Hepatocyte (in vitro differentiated cells): ENCODE measurements at places on chromosomes 13 and 19.

DNA sequence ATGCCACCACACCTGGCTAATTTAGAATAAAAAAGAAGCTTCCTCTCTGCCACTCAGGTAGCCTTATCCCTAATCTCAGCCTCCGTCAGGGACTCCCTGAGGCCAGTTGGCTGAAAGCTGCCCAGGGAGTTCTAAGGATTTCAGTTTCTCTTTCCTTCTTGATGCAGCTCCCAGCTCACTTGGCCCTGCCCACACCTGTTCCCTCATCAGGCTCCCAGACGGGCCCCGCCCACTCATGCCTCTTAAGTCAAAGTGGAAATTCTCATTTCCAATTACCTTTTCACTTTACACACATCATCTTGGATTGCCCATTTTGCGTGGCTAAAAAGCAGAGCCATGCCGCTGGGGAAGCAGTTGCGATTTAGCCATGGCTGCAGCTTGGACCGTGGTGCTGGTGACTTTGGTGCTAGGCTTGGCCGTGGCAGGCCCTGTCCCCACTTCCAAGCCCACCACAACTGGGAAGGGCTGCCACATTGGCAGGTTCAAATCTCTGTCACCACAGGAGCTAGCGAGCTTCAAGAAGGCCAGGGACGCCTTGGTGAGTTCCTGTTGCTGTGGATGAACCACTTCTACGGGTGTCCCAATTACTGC, at the start of gene IFNL1:
Gene IFNL1 (plus strand): TSS at position 353 of the 591 bp plus-strand sequence. CDS start 15 bp downstream, at position 368.
- DNase-seq: peak; percentile 56
- no peaks in the 10 kb centered on the region for H3K36me3 ChIP-seq
- no peak within 1 kb of the TSS for H3K4me3 ChIP-seq
- H3K4me1 ChIP-seq: no peaks in the 10 kb centered on the region
- no peak within 1 kb of the TSS for H3K27ac ChIP-seq

DNA sequence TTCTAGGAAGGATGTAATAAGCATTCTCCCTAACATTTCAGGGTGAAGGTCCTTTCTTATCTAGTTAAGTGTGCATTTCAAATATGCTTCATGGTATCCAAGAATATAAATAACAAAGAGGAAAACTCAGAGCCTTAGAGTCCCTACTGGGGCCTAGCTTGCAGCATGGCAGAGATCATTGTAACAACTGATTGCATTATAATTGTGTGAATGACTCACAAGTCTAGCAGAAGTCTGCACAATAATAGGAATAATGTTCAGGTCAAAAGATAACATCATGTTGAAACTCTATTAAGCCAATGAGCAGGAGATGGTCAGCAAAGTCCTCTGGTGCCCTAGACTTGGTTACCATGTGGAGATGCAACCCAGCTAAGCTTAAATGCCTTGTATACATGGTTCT, 3.4 kb downstream of the POSTN start:
- no peak overlapping the region for H3K27ac ChIP-seq
- DNase-seq: no peak
- peaks cover 4% of the 10 kb centered on the region for H3K4me1 ChIP-seq
- H3K27me3 ChIP-seq: no peaks in the 10 kb centered on the region
- no peak overlapping the region for H3K4me3 ChIP-seq
- no peaks in the 10 kb centered on the region for H3K36me3 ChIP-seq

DNA sequence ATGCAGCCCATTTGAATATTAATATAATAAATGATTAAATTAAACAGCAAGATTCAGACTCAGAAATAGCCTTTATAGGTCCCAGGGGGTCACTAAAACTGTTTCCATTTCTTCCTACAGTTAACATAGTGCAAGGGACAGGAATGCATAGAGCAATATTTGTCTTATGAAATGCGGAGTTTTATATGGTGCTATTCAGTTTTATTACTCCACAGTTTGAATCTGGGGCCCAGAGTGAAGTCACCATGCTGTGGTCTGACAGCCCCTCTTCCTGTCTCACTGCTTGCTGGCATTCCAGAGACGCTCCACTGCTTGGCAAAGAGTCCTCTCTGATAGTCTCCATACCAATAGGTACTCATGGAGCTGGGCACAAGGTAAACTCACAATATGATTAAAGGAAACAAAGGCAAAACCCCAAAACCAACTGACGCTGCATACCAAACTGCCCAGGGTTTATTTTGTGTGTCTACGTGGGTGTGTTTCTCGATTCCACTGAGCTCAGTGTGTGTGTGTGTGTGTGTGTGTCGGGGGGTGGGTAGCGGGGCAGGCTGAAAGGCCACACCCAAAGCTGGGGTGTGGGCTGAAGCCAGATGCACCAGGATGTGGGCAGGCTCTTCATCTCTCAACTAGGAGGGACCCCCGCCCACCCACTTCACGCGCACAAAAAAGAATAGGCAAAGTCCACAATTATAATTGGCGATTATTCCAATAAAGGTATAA, 277.9 kb downstream of the TSHZ3 start:
- H3K36me3 ChIP-seq: no peaks in the 10 kb centered on the region
- H3K4me3 ChIP-seq: no peak overlapping the region
- H3K4me1 ChIP-seq: peaks cover 11% of the 10 kb centered on the region
- H3K27ac ChIP-seq: no peak overlapping the region
- H3K27me3 ChIP-seq: no peaks in the 10 kb centered on the region

DNA sequence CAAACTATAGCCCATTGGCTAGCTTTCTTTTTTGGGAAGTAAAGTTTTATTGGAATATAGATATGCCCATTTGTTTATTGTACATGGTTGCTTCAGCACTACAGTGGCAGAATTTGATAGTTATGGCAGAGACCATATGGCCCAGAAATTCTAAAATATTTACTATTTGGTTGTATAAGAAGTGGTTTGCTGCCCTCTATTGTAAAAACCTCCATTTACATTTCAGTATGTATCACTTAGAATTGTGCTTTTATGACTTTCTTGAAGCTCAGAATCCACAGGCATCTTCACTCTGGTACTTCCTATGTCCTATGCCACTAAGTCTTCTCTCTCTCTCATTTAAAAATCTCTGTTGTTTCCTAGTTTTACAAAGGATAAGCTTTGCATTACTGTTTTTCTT, 37.7 kb downstream of the DLEU7 start:
- H3K27ac ChIP-seq: no peak overlapping the region
- H3K36me3 ChIP-seq: no peaks in the 10 kb centered on the region
- H3K4me1 ChIP-seq: peaks cover 3% of the 10 kb centered on the region
- DNase-seq: no peak
- H3K4me3 ChIP-seq: no peak overlapping the region

GRCh38 chr19:39481229-39481545, 549 bp downstream of the TIMM50 start:
- no peak for DNase-seq
- H3K27ac ChIP-seq: peak overlapping the region; percentile 97
- H3K36me3 ChIP-seq: no peaks in the 10 kb centered on the region
- H3K27me3 ChIP-seq: no peaks in the 10 kb centered on the region
